CD8-positive, alpha-beta memory T cell (primary cell): ENCODE measurements at places on chromosomes 6 and 20. TPM values are rescaled to one million over a fixed set of nuclear protein-coding genes. Genes with fewer than 3 reads are reported as not detected.
A peak's percentile ranks its signal among the peaks of the same experiment; 100 is the strongest.

The CST5 gene
- not detected for total RNA-seq

The CLDN20 gene
- total RNA-seq, result not detected

The OPN5 gene
- total RNA-seq, result not detected

The ZNF391 gene
- total RNA-seq, result 3.7 TPM

The IMPG1 gene
- total RNA-seq, result not detected

The TMEM200A gene
- 1.7 TPM for total RNA-seq

The AGER gene
- total RNA-seq, result 12.5 TPM

The SNAP91 gene
- total RNA-seq, result not detected

The PBOV1 gene
- total RNA-seq, result not detected

The RAET1E gene
- not detected for total RNA-seq

The CD109 gene
- 22.8 TPM for total RNA-seq

The DNAH8 gene
- total RNA-seq, result 0.11 TPM

DNA sequence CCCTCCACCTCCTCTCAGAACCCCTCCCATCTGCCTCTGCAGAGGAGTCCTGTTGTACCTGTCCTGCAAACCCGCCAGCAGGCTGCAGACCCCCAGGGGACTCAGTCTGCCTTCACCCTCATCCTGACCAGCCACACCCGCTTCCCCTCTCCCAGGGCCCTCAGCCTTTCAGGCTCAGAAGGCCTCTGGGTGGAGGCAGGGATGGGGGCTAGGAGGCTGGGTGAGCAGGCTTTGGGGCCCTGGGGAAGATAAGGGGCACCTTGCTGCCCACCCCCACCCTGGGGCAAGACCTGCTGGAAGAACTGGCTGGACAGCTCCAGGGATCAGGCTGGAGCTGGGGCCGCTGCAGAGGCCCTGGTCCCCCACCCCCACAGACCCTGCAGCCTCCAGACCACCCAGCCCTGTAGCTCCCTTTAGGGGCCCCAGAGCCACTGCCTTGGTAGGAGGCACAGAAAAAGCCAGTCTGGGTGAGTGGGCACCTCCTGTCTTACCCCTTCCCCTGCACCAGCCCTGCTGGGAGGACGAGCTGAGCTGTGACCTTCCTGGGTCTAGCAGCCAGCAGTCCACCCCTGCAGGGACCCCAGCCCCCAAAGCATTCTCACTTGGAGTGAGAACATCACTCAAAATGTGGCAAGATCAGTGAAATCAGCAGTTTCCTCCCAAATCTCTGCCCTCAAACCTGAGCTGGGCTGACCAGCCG, 5.2 kb downstream of the TEAD3 start:
- no peak for DNase-seq

DNA sequence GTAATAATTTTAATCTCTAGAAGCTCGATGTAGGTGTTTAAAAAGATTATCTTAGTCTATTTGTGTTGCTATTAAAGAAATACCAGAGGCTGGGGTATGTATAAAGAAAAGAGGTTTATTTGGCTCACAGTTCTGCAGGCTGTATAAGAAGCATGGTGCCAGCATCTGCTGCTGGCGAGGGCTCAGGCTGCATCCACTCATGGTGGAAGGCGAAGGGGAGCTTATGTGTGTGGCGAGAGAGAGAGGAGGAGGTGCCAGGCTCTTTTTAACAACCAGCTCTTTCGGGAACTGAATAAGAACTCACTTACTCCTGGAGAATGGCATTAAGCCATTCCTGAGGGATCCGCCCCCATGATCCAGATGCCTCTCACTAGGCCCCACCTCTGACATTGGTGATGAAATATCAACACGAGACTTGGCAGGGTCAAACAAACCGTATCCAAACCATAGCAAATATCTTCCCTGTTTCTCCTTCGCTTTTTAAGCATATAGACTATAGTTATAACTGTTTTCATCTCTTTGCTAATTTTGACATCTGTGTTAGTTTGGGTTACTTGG, 24.5 kb downstream of the CHMP4B start:
- DNase-seq, result no peak

DNA sequence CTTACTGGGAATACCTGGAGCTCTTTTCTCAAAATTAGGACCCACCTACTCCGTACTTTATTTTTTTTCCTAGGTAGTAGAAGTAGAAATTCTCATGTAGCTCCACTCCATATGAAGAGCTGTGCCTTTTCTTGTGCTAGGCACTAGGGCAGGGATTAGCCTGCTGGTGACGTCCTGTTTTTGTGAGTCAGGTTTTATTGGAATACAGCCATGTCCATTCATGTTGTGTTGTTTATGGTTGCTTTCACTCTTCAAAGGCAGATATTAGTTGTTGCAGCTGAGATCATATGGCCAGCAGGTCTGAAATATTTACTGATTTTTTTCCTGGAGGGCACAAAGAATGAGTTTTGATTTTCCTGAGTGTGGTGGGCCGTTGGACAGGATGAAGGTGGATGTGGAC, 20.5 kb downstream of the XRN2 start:
- no peak for DNase-seq

- no peak for DNase-seq
Measured at GRCh38 chr6:149782337-149782736, 32.8 kb downstream of the PCMT1 start.

GRCh38 chr6:19153270-19153980, 683.7 kb upstream of the ID4 start:
- DNase-seq, result no peak

GRCh38 chr6:139330306-139330705, 38.5 kb upstream of the TXLNB start:
- no peak for DNase-seq

DNA sequence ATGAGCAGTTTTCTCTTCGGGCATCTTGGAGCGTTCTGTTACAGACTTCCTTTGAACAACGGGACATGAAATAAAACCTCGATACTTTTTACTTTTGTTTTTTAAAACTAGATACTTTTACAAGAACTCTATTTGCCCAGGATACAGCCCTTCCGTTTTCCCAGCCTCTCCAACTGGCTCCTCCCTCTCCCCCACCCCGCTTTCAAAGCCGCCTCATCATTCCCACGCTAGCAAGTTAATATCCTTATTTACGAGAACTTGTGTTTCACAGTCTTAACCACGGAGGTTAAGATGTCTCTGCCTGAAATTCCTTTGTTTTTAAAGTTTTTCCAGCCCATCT, 241 bp upstream of the CFAP206 start:
- no peak for DNase-seq

DNA sequence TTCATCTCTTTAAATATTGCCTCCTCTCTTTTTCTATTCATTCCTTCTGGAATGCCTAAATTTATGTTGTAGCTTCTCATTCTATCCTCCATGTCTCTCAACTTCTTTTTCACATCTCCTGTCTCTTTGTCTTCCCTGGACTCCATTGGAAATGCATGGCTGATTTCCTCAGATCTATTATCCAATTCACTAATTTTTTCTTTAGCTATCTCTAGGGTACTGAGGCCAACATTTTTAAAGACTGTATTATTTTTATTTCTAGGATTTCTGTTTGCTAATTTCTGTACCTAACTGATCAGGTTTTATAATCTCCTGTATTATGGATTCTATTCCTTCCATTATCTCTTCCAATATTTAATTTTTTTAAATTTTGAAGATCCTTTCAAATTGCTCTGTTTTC, 37.4 kb downstream of the MDGA1 start:
- DNase-seq, result no peak

GRCh38 chr6:126307849-126308248, 32.1 kb upstream of the CENPW start:
- no peak for DNase-seq

DNA sequence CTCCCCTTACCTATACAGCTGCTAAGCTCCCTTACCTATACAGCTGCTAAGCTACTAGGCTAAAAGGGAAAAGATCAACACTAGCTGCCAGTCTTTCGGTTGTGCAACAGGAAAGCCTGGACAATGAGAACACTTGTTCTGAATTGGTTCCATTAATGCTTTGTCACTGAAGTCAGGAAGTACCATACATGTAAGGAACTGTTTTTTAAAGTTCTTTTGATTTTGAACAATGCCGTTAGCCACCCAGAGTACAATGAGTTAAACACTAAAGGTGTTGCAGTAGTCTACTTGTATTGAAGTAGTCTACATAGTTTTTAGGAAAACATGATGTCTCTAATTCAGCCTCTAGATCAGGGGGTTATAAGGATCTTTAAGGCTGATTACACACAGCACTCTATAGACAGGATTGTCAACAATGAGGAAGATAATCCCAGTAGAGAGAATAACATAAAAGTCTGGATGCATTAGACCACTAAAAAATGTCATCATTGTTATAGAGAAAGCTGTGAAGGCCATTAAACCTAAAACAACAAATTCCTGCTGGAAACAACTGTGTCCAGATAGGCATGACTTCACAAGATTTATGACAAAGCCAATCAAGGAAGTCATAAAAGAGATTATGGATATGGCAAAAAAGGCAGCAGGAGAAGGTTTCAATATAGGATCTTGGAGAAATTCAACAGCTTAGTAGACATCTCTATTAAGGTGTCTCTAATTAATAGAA, 306.3 kb downstream of the PHF3 start:
- no peak for DNase-seq

DNA sequence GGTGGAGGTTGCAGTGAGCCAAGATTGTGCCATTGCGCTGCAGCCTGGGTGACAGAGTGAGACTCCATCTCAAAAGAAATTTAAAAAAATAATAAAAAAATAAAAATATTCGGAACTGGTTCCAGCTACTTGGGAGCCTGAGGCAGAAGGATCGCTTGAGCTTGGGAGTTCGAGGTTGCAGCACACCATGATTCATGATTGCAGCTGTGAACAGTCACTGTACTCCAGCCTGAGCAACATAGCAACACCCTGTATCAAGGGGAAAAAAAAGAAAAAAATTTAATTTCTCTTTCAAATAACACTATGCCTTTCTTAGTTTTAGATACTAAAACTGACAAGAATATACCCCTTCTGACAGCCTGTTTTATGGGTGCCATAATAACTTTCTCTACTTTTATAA, 10.5 kb downstream of the KDM1B start:
- no peak for DNase-seq

DNA sequence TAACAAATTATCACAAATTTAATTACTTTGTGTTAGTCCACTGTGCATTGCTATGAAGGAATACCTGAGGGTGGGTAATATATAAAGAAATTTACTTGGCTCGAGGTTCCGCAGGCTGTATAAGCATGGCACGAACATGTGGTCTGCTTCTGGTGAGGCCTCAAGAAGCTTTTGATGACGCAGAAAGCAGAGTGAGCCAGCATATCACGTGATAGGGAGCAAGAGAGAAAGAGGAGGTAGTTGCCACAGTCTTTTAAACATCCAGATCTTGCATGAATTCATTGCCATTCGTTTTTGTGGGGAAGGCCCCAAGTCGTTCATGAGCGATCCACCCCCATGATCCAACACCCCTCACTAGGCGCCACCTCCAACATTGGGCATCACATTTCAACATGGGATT, 733.7 kb downstream of the GRIK2 start:
- DNase-seq, result no peak

DNA sequence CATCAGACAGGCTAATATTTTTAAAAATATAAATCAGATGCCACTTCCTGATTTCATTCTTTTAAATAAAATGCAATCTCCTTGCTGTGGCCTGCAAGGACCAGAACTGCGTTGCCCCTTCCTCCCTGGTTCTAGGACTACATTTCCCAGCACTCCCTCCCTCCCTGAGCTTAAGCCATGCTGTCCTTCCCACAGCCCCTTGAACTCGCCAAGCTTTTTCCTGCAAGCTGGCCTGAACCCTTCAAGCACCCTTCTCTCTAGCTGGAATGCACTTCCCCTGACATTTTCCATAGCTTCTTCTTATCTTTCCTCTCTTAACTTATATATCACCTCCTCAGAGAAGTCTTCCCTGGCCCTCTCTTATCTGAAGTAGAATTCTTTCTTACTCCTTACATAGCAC, 6.1 kb upstream of the DOK5 start:
- DNase-seq, result no peak

DNA sequence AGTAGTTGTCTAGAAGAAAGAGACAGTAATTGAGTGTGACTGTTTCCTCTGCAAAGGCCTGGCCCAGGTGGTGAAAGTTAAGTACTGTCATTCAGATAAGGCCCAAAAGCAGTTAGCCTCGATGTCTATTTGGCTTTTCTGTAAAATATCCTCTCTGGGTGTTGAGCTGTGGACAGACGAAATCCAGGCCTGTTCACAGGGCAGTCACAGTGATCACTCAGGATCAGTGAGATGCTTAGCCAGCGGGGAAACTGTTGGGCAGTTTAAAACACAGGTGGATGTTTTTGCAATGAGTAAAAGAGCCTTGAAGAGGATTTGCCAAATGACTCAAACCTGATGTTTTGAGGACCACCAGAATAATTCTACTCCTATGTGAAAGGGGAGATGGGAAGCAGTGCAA, 22.0 kb upstream of the PRDM1 start:
- DNase-seq, result no peak

DNA sequence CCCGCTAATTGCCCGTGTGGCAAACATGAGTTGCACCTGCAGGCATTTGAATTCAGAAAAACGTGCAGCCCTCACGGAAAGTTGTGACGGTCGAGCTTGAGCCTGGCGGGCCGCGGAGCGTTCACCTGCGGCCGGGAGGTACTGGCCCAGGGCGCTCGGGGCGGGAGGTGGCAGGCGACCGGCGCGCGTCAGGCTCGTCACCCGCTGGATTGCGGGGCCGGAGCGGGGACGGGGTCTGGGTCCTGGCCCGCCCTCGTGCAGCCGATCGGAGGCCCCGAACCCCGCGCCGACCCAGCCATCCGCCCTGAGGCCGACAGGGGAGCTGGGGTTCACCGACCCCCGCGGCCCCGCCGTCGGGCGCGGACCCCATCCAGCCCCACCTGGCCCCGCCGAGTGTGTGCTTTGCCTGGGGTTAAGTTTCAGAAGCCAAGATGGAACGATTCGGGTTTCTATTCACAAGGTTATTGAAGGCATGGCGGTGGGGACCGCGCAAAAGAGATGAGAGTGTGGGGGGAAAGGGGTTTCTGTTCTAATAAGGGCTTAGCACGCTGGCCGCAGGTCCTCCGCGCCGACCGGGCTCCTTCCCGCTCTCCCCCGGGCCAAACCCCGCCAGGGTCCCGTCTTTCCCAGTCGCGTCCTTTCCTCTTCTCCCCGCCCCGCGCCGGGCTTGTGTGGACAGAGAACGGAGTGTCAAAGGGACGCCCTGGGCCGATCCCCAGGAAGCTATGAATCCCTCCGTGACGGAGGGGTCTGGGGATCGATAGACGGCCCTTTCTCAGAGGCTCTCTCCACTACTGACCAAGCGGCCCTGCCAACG, 1.6 kb upstream of the HEY2 start:
- peak; percentile 17 for DNase-seq

DNA sequence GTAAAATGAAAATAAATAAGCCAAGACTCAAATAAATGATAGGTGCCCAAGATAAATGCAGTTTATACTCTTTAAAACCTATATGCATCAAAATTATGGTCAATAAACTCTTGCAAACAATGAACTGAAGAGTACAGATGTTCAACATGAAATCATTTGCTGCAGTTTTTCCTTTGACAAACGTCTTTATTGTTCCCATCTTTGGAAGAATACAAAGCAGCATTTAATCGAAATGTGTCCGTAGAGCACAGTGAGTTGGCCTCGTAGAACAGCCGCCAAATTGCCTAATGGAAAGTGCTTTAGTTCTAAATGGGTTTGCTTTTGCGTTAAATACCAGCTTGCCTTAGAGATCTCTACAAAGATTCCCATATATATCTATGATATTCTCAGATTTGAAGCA, 447.4 kb downstream of the PKHD1 start:
- no peak for DNase-seq
